ENCODE measurements at places on chromosomes 1 and 21.

GRCh38 chr1:168019407-168019806 is 82.5 kb upstream of the MPC2 start:
- DNase-seq = no peak

DNA sequence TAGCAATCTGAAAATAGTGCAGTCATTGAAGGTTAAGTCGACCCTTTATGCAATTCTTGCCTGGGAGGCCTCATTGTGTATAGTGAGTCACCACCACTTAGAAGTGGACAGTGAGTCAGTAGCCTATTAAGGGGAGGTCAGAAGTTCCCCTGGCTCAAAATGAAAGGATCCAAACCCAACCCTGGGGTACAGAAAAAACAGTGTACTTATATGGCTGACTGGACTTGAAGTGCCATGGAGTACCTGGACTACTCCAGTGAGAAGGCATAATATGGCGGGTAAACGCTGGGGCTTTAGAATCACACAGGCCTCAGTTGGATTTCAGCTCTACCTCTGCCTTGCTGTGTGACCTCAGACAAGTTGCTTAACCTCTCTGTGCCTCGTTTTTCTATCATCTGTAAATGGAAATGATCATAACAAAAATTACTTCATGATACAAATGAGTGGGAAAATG is 2.2 kb upstream of the BCL9 start:
- DNase-seq = no peak

GRCh38 chr21:42703965-42704364 is 50.5 kb downstream of the PDE9A start:
- no peak for DNase-seq

DNA sequence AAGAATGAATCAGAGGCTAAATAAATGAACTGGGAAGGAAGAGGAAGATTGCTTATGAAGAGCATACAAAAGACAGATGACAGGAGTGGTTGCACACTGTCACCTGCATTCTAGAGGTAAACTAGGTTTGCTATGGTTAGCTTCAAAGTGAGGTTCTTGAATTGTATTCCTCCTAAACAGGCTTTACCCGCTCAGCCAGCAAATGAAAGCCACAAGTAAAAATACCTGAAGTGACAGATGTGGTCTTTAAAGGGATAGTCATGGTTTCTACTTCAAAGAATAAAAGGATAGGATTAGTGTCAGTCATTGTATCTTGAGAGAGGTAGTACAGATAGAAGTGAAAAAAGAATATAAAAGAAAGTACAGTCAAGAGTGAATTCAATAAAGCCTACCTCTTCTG is 32.4 kb upstream of the PRDX6 start:
- no peak for DNase-seq

DNA sequence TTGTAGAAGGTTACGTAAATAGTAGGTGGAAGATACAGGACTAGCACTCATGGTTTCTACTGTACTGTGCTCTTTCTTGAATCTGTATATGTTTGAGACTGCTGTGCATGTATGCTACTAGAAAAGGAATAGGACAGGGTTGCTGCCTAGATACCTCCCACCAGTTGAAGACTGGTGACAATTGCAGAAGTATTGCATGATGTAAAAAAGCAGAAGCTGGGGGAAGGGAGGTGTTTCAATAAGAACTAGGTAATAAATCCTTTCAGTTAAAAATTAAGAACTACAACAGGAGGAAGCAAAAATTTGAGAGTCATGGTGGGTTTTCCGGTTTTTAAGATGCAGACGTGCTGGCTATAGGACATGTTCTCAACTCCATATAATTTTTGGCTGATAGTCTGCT is 88.1 kb downstream of the CCDC30 start:
- no peak for DNase-seq

- no peak for DNase-seq
These were observed 144.4 kb downstream of the CDC7 start for GRCh38 chr1:91645031-91645430.

DNA sequence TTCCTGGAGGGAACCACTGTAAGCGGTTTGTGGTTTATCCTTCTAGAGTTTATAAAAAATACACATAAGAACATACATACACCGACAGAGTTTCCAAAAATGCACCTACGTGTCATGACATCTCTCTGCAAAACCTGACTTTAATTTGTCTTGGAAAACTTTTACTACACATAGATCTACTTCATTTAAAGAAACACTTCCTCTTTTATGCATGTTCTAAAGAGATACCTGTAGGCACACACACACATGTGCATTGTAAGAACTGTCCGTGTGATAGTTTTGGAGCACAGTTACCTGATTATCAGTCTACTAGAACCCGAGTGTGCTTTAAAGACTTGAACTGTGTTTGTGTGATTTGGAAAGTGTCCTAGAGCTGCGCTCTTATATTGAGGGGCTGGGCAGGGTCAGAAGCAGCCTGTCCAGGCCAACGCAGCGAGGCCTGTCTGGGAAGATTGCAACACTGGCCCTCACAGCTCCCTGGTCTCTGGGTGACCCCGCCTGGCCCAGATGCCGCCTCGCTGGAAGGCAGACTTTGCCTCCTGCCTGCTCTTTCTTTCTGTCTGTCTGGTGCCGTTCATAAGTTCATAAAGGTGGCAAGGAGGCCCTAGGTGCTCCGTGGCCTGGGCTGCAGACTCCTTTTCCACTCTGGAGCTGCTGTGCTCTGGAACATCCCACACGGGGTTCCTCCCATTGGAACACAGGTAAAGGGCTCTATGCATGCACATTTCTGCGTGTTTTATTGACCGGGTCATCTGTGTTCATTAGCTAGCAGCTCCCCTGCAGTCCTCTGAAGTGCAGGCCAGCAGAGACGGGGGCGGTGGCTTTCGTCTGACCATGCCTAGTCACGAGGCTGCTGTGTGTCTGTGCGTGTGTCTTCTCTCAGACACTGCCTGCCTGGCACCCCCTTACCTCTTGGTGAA is 46.3 kb downstream of the AGPAT3 start:
- no peak for DNase-seq

GRCh38 chr1:35377555-35377954 is 109.0 kb downstream of the ZMYM4 start:
- DNase-seq = no peak

GRCh38 chr21:38379147-38379546 is 119.1 kb downstream of the ERG start:
- DNase-seq = no peak
